ENCODE measurements at places on chromosomes 6 and 20.
A peak's percentile ranks its signal among the peaks of the same experiment; 100 is the strongest.

DNA sequence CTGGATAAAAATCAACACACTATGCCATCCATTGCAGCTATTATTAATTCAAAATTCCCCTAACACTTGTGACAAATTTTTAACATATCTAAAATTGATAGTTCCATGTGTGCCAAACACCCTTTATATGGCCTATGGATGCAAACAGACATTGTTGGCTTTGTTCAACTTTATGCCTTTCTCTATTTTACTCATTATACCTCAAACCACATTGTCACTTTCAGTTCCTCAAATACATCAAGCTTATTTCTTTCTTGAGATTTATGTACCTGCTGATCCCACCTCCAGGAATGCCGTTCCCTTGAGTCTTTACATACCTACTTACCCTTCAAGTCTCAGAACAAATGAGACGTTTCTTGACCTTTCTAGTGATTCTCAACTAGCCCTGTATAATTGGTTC lies 193.5 kb upstream of the PLN start:
- peak; percentile 8 for DNase-seq

DNA sequence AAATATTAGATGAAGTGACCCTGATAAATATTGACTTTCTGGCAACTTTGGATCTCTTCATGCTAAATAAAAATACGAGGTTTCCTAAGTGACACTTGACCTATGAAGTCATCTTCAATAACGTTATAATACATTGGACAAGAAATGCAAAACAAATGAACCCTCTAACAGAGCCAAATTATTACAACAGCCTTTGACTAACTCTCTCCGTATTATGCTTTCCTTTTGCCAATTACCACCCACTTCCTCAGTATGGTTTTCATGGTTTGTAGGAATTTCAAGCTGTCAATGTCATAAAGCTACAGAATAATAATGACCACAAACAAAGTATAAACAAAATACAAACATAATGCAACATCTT lies 210.5 kb downstream of the MOXD1 start:
- DNase-seq = no peak

DNA sequence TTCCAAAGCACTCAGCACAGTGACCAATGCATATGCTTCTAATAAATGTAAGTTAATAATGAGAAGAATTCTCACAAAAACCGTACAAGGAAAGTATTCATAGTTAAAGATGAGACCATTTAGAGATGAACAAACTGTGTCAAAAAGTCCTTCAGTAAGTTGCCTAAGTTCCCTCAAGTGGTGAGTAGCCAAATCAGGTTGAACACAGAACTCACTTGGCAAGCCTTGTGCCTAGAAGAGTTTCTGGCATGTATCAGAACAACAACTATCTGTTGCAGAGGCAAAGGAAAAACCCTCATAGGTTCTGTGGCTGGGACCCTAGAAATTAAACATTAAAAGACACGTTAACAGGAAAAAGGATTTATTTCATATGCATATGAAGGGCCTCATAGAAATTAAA lies 129.6 kb upstream of the DOK5 start:
- DNase-seq = no peak

DNA sequence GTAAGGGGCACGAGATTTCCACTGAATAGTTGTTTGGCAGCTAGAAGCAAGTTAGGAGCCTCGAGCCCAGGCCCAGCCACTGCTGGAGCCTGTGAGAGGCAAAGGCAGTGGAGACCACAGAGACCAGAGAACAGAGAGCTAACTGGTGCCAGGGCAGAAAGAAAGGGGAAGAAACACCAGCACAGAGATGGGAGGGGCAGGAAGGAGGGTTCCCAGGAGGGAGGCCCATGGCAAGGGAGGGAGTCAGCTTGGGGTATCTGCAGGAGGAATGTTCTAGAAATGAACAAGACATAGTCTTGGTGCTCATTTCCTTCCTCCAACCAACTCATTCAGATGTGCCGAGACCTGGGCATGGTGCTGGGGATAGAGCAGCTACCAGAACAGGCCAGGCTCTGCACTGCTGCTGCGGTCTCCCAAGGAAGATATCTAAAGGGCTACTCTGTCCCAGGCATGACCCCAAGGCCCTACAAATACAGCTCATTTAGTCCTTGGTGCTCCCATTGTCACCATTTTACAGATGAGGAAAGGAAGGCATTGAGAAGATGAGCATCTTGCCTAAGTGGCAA lies 10.7 kb downstream of the ANGPT4 start:
- DNase-seq = no peak

GRCh38 chr6:92892626-92893170 lies 526.7 kb downstream of the EPHA7 start:
- no peak for DNase-seq

GRCh38 chr6:1131285-1132079 lies 180.4 kb upstream of the FOXQ1 start:
- DNase-seq = no peak

DNA sequence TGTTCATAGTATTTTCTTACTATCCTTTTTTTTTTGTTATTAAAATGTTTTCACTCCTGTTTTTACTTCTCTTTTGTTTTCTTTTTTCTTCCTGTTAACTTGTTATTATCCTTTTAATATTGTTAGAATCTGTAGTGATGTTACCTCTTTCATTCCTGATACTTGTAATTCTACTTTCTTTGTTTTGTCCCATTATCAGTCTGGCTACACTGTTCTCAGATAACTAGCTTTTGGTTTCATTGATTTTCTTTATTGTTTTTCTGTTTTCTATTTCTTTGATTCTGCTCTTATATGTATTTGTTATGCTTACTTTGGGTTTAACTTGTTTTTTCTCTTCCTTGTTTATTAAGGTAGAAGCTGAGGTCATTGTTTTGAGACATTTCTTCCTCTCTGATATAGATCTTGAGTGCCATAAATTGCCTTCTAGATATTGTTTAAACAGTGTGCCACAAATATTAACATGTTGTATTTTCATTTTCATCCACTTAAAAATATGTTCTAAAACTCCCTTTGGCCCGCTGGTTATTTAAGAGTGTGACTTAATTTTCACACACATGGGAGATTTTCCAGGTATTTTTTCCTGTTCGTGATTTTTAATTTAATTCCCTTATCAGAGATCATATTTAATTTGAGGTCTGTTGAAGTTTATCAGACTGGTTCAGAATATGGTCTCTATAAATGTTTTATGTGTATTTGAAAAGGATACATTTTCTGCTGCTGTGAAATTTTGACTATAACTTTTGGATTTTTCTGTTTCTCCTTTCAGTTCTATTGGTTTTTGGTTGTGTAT lies 6.7 kb downstream of the XRN2 start:
- DNase-seq = no peak

DNA sequence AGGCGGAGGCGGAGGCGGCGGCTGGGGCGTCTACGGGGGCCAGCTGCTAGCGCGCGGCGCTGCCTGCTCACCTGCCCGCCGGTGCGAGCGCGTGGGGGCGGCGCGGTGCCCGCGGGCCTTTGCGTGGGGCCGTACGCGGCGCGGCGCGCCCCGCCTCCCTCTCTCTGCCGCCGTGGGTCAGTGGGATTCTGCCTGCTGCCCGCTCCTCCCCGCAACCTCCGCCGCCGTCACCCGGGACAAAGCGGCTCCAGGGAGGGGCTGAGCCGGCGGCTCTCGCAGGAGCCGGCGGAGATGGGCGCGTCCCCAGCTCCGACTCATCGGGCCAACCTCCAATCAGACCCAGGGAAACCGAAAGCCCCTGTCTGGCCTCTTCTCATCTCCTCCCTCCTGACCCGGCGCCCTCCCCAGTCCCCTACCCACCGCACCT lies at the start of gene RCAN2:
Gene RCAN2 (minus strand): TSS at position 249 of the 427 bp plus-strand sequence.
- DNase-seq = no peak

DNA sequence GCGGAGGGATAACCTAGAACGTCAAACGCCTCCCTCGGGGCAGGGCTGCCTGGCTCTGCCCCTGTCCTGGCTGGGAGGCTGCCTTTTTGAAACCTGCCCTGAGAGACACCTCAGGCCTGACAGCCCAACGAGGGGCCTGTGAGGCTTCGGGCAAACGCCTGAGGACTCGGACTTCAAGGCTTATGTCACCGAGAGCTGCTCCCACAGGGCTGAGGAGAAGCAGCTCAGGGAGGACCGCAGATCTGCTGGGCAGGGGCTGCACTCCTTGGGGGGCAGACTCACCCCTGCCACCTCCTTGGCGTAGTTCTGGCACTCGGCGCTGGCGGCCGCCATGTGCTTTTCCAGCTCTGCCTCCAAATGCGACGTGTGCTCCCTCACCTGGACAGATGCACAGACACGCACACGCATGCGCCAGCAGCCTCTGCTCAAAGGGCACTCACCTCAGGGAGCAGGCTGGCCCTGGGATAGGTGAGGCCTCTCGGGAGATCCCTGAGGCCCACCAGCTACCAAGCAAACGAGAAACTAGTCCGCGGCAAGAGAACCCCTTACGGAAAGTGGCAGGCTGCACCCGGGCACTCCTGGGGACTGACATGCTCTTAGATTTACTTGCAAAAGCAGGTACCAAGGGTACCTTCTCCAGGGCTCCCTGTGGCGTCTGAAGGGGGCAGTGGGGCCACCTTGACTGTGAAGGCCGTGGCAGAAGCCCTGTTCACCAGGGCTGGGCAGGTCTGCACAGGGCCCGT lies 49.6 kb downstream of the DSTN start:
- no peak for DNase-seq

DNA sequence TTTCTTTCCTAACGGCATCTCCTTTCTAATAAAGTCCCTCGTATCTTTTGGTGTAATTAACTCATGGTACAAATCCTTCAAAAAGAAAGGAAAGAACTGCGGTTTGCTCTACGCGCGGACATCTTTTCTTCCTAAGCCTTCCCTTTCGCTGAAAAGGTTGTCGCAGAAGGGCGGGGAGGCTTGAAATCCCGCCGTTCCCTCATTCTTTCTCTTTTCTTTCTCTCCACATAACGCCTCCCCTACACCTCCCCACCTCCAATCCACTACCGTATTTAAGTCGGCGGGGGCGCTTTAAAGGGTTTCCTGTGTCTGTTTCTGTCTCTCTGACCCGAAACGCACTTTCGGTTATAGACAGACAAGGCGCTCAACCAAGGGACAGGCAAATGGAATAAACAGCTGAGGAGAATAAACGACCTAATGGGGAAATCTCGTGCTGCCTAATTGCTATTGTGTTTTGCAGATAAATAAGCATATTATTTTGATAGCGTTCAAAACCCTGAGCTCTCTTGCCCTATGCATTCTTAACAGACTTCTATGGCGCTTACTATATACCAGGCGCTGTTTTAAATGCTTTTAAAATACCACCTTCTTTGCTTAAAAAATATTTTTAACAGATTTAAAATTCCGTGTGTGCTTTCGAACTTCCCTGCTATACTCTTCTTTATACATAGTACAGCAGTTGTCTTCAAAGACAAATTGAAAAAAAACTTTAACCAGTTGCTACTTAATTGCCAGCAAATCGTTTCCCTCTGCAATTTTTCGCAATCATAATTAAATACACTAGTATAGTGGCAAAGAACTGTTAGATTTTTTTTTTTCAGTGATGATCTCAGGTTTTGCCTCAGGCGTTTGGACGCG lies 2.5 kb upstream of the HEY2 start:
- DNase-seq = peak; percentile 70

- peak; percentile 95 for DNase-seq
Observed at GRCh38 chr6:42402184-42402583, 49.5 kb downstream of the TRERF1 start.

- DNase-seq = no peak
Observed at GRCh38 chr6:143980921-143981320, 27.1 kb downstream of the PLAGL1 start.

DNA sequence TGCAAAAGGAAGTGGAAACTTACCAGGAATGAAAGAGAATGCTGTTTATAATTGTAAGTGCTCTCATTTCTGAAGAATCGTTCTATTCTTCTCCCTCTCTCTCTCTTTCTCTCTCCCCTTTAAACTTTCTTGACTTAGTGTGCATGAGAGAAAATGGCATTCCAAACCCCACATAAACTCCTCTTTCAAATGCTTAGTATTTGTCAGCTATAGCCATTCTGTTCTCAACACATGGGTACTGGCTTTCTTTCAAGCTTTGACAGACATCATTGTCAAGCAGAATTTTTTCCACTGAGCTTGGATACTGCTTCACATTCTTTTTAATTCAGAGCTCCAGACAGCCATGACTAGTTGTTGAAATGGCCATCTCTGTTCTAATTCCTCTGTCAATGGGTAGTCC lies 51.1 kb upstream of the PREP start:
- DNase-seq = no peak

GRCh38 chr6:27889275-27889627 lies 22.9 kb downstream of the OR2B2 start:
- DNase-seq = no peak

DNA sequence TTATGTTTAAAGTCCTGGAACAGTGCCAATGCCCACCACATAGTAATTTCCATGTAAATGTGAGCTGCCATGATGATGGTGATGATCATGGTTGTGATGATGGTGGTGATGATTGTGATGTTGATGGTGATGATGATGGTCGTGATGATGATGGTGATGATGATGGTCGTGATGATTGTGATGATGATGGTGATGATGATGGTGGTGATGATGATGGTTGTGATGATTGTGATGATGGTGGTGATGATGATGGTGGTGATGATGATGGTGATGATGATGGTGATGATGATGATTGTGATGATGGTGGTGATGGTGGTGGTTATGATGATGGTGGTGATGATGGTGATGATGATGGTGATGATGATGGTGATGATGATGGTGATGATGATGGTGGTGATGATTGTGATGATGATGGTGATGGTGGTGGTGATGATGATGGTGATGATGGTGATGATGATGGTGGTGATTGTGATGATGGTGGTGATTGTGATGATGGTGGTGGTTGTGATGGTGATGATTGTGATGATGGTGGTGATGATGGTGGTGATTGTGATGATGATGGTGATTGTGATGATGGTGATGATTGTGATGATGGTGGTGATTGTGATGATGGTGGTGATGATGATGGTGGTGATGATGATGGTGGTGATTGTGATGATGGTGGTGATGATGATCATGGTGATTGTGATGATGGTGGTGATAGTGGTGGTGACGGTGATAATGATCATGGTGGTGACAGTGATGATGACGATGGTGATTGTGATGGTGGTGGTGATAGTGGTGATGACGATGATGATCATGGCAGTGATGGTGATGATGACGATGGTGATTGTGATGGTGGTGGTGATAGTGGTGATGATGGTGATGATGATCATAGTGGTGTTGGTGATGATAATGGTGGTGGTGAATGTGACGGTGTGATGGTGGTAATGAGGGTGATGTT lies 82.3 kb downstream of the PHACTR3 start:
- DNase-seq = no peak

GRCh38 chr6:126526996-126527606 lies 187.2 kb downstream of the CENPW start:
- DNase-seq = no peak

GRCh38 chr6:148591656-148592055 lies 155.2 kb upstream of the UST start:
- DNase-seq = peak; percentile 16

GRCh38 chr6:36463676-36464075 lies 20.9 kb downstream of the KCTD20 start:
- no peak for DNase-seq

Measured in activated CD4-positive, alpha-beta T cell treated with anti-CD3 and anti-CD28 coated beads, Interleukin-2, amount 50 U/mL, for 16 hours (primary cell).